NCI-H460 (cell line): ENCODE measurements at places on chromosomes 11 and 22. TPM values are rescaled to one million over a fixed set of nuclear protein-coding genes. Genes with fewer than 3 reads are reported as not detected.

The TRIM48 gene
- not detected in 2 replicates for total RNA-seq

The CCDC116 gene
- total RNA-seq: not detected in 2 replicates

The BRSK2 gene
- 3.1 and 4.2 TPM in 2 replicates for total RNA-seq

The DCDC1 gene
- total RNA-seq: 0.05 TPM in 1 of 2 replicates, not detected in the other

The CCDC87 gene
- total RNA-seq: 0.37 and 0.52 TPM in 2 replicates

The SHISAL1 gene
- 8.6 and 9.8 TPM in 2 replicates for total RNA-seq

The IGSF22 gene
- not detected in 2 replicates for total RNA-seq

The C2CD3 gene
- 7.9 and 9.2 TPM in 2 replicates for total RNA-seq

The DNAJB7 gene
- total RNA-seq: not detected in 2 replicates

The MIAT gene
- 0.66 and 0.82 TPM in 2 replicates for total RNA-seq

The DDX6 gene
- total RNA-seq: 47.6 and 52.0 TPM in 2 replicates

The HEPHL1 gene
- not detected in 2 replicates for total RNA-seq

The C22orf15 gene
- not detected in 2 replicates for total RNA-seq

The FADS3 gene
- 16.8 and 27.7 TPM in 2 replicates for total RNA-seq

The MS4A15 gene
- total RNA-seq: not detected in 2 replicates

The WBP2NL gene
- total RNA-seq: 0.78 and 1.2 TPM in 2 replicates

The CSNK2A3 gene
- 1.0 and 1.3 TPM in 2 replicates for total RNA-seq

The GLYAT gene
- total RNA-seq: not detected in 2 replicates

The RPUSD4 gene
- total RNA-seq: 15.3 and 27.6 TPM in 2 replicates

The MB gene
- 0.10 TPM in 1 of 2 replicates, not detected in the other for total RNA-seq

The SLCO2B1 gene
- total RNA-seq: 0.17 TPM in 1 of 2 replicates, not detected in the other

The INPPL1 gene
- 49.1 and 55.6 TPM in 2 replicates for total RNA-seq

The CEP126 gene
- total RNA-seq: 2.7 and 4.5 TPM in 2 replicates

The FOSL1 gene
- 56.1 and 58.4 TPM in 2 replicates for total RNA-seq

The COPB1 gene
- total RNA-seq: 128 and 132 TPM in 2 replicates
